ENCODE measurements at places on chromosomes 1 and 21.

- no peak for DNase-seq
Observed at GRCh38 chr1:205332015-205332791, 10.7 kb upstream of the NUAK2 start.

DNA sequence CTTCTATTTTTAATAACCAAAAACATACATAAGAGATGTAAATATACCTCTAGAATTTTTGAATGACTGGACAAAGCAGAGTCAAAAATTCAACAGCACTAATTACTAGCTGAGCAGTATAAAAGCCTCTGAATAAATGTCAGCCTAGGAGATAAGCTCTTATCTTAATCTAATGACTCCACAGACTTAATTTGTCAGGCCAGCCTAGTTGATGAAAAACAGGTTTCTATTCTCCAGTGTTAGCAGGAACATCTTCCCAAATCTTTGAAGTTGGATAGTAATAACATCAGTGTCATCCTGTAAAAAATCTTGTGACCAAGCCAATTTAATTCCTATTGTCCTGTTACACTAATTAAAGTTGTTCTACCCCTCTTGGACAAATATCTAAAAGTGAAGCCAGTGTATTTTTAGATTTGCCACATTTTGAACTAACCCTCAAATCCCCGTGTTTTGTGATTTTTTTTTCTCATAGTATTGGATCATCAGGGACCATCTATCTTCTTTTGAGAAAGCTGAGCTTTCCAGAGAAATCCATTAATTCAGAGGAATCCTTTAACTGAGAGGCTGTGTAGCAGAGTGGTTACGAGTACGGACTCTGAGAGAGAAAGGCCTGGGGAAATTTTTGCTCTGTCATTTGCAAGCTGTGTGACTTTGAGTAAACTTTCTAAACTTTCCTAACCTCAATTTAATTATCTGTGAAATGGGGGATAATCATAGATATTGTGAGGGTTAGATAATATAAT is 41.2 kb downstream of the LMO4 start:
- DNase-seq: no peak

GRCh38 chr1:23184212-23184934 is 15.7 kb upstream of the LUZP1 start:
- DNase-seq: peak; percentile 21

DNA sequence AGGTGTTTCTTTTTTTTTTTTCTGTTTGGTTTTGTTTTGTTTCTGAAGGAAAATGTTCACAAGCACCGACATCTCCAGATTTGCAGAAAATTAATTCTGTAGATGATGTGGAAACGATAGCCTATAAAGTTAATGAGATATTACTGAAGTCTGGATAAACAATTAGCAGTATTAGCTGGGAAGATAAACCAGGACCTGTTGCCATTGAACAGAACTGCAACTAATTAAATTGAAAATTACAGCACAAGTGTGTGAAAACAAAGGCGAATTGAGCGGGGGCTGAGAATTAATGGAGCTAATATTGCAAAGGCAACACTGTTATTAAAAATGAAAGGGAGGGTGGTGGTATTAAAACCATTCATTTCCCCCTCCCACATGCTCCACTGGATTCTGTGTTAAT is 107.5 kb upstream of the AJAP1 start:
- DNase-seq: no peak

DNA sequence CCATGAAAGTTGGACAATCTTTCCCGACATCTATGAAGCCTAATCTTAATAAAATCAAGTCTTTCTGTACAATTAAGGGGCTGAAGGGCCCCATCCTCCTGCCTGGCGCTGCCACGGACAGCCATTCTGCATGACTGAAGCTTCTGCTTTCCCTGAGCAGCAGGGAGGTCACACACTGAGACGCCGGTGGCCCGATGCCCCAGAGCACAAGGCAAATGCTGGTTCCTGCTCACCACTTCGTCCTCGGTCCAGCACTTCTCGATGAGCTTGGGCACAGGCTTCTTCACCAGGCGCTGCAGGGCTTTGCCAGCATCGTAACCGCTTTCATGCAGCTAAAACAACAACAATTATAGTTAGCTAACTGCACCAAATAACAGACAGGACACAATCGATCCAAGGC is 147.8 kb downstream of the SLC45A1 start:
- DNase-seq: no peak
